ENCODE measurements at places on chromosomes 7 and 10.

GRCh38 chr10:67804395-67804678 is 33.7 kb downstream of the DNAJC12 start:
- no peak for DNase-seq

DNA sequence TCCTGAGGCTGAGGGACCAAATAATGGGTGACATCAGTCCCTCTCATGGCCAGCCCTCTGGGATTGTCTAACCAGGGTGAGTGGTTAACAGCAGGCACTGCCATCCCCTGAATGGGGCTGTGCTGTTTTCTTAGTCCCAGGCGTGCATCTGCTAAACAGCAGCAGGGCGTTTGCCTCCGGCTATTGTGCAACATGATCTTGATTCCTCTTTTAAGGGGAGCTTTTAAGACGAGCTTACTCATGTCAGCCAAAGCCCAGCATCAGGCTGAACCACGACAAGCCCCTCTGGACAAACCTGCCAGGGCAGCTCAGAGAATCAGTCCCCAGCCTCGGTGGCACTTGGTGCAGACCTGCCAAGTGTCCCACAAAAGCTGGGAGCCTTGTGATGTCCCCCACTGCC is 16.2 kb upstream of the IGFBP3 start:
- no peak for DNase-seq

GRCh38 chr7:41691286-41692190 is 11.4 kb downstream of the INHBA start:
- DNase-seq, result no peak

DNA sequence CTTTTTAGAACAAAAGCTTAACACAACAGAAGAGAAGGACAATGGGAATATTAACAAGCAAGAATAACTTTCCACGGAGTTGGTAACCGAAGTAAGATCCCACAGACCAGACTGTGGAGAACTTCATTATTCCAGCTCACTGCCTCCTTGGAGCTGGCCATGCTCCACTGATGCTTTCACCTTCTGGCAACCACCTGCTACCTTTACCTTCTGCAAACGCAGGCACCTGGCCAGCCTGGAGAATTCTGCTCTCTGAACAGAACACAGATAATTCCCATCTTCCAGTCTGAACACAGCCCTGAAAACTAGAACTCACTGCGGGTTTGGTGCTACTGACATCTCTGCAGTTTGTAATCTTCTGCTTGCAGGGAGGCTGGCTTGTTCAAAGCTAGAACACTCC is 66.5 kb downstream of the JAZF1 start:
- no peak for DNase-seq

GRCh38 chr7:51150193-51150592 is 166.4 kb downstream of the COBL start:
- no peak for DNase-seq

DNA sequence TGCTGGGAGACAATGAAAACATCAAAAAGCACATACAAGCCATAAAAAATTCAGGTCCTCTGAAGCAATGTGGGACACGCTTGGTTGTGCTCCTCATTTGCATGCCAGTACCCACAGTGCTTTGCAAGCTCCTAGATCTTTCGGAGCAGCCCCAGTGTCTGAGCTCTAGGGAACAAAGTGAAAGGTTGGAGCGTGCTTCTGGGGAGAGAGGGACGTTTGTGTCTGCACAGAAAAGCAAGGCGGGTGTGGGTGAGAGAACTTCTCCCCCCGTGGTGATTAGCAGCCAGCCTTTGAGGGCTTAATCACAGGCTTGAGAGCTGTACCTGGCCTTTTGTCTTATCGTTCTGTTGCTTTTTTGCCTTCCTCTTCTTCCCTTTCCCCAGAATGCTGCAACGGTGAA is 76.7 kb upstream of the HABP2 start:
- DNase-seq, result no peak

GRCh38 chr7:117386110-117386706 is 41.1 kb downstream of the ASZ1 start:
- DNase-seq, result no peak

DNA sequence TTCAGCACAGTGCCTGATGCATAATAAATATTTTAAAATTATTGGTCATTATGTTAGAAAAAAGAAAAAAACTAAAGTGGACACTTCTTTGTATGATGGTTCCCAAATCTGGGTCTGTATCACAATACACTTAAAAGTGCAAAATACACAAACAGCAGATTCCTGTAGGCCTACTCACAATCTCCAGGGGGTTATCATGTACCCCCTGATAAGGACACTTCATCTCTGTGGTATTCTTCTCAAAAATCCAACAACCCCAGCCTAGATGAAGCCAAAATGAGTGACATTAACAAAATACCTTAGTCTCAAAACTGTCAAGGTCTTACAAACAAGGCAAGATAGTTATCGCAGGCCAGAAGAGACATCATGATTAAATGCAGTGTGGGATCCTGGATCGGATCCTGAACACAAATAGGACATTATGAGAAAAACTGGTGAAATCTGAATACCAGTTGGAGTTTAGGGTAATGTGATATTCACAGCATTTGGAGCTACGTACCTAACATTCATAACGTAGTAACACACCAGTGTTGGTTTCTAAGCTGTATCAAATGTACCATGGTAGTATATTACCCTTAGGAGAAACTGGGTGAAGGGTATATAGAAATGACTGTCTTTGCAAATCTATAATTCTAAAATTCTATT is 45.2 kb downstream of the NSUN6 start:
- no peak for DNase-seq

DNA sequence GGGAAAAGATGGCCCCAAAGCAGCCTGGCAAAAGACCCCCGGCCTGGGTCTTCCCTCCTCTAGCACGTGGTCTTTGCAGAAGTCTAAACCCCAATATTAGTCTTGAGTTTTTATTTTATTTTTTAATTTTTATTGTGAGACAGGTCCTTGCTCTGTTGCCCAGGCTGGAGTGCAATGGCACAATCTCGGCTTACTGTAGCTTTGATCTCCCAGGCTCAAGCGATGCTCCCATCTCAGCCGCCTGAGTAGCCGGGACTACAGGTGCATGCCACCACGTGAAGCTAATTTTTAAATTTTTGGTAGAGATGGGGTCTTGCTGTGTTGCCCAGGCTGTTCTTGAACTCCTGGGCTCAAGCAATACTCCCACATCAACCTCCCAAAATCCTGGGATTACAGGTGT is 40.3 kb upstream of the MXI1 start:
- DNase-seq, result no peak

DNA sequence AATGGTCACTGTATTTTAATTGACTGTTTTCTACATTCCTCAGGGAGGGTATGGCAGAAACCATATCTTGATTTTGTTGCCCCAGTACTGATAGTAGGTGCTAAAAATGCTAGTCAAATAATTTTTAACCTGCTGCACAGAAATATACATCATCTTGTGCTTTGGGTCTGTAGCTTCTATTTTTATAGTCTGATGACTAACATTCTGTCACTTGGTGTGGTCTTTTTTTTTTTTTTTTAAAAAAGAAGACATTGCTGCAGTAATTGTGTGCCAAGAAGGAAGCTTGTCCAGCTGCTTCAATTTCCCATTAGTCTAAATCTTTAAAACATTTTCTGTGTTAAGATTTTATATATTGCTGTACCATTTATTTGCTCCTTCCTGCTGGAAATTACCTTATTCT is 83.6 kb downstream of the ICA1 start:
- no peak for DNase-seq

DNA sequence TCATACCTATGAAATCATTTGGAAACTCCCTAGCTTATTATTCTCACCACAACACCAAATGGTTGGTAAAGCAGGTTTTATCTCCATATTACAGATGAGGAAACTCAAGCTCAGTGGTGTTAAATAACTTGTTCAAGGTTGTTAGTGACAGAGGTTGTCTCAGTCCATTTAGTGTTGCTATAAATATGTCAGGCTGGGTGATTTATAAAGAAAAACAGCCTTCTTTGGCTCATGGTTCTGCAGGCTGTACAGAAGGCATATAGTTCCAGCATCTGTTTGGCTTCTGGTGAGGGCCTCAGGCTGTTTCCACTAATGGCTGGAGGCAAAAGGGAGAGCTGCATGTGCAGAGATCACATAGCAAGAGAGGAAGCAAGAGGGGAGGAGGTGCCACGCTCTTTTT is 96.6 kb downstream of the ZNF438 start:
- no peak for DNase-seq

DNA sequence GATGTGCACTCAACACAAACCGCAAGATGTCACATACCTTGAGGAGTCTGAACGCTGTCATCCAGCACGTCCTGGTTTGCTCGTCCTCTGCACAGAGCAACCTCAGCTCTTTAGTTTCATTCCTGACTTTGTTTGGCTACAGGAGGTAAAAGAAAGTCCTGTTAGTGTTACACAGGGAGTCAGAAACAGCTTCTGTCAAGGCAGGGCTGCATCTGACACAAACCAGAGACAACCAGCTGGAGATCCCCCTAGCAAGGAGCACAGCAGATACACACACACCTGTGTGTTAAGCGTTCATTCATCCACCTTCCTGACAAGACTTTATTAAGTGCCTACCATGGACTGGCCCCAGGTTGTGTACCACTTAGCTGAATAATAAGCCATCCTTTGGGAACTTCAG is 47.5 kb upstream of the DDC start:
- DNase-seq, result no peak

DNA sequence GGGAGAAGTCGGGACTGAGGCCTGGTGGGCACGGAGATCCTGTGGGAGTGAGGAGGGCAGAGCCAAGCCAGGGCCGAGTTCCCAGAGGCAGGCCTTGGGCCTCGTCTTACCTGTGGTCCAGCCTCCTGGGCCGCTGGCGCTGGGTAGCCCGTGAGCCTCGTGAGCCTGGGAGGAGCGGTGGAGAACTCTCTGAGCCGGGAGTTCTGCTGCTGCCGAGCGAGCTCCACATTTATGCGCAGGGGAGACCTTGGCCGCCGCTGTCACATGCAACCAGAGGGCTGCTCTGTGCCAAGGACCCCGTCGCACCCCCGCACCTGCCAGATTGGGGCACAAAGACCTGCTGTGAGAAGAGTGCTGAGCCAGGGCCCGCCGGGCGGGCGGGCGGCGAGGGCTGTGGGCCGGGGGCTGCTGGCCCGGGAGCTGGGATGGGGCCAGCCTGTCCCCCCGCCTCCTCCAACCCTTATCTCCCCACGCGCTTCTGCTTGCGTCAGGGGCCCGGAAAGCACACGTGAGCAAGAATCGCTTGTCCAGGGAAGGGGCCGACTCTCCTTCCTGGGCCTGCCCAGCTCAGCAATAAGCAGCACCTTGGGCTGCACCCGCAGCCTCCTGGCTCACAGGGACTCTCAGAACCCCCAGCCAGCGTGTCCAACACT is 10.2 kb downstream of the VENTX start:
- DNase-seq, result no peak

DNA sequence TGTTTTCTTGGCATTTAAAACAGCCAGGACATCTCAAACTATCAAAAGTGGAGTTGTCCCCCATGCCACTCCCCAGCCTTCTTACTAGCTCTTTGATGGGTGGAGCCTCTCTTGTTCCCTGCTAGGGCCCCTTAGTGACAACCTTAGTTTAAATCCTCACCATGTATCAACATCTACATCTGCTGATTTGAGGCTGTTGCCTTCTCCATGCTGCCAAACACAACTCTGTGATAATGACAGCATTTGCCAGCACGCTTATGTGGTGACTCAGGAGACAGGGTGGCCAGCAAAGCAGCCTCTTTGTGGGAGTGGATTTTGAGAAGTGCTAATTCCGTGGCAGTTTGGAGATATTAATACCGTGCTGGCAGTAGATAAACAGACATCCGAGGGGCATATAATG is 145.4 kb downstream of the LRRC4 start:
- no peak for DNase-seq

GRCh38 chr7:25179325-25179724 is 49.0 kb downstream of the NPVF start:
- DNase-seq, result no peak

DNA sequence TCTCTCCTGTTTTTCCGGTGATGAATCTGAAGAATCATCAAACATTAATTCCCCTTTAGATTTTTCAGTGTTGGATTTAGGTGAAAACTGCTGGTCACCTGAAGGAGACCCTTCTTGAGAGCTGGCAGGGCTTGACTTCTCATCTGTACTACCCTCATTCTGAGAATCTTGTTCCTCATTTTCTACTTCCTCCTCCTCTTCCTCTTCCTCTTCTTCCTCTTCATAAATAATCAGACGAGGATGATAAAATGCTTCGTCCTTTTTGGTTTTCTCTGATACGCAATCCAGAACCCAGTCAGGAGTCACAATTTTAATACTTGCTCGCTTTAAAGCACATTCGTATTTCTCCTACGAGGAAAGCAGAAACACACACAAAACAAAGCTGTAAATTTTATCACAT is 26.9 kb downstream of the PAXIP1 start:
- DNase-seq, result no peak

- DNase-seq, result no peak
Measured at GRCh38 chr10:49508249-49508648, 30.7 kb downstream of the ERCC6 start.

DNA sequence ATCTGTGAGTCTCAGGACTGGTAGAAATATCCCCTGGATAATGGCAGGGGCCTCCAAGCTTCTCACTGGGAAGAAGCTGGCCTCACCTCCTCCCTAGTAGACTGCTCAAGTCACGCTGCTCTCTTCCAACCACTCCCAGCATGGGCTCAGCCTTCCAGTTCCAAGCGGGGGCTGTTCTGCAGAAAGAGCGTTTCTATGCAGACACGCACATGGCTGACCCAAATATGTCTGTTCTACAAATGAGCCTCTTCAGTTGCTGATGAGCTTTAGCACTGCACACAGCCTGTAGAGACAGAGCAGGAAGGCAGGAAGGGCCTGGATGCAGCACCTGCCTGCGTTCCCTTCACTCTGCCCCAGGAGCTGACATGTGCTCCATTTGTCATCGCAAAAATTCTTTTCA is 523.9 kb upstream of the MGMT start:
- no peak for DNase-seq

- DNase-seq, result no peak
Measured at GRCh38 chr10:104308439-104308903, 29.8 kb downstream of the ITPRIP start.

GRCh38 chr10:90775351-90776028 is 82.3 kb downstream of the HTR7 start:
- no peak for DNase-seq

DNA sequence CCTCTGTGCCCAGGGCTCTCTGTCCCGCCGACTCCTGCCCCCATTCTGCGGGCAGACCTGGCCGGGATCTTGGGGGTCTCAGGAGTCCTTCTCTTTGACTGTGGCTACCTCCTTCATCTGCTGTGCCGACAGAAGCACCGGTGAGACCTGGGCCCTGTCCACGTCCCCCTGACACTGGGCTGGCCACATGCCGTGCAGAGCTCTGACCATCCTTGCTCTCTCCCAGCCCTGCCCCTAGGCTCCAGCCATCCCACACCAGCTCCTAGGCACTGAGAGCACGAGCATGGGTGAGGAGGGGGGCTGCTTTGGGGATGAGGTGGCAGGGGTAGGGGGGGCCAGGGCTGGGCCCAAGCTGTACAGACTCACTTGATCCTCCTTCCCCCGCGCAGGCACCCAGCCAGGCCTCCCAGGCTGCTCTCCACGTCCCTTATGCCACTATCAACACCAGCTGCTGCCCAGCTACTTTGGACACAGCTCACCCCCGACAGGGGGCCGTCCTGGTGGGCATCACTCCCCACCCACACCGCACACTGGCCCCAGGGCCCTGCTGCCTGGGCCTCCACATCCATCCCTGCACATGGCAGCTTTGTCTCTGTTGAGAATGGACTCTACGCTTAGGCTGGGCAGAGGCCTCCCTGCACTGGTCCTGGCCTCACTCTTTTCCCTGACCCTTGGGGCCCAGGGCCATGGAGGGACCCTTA is 4.8 kb upstream of the PILRB start:
- no peak for DNase-seq
